Activated CD8-positive, alpha-beta memory T cell treated with anti-CD3 and anti-CD28 coated beads for 24 hours (primary cell): ENCODE measurements at places on chromosomes 2 and 18.

DNA sequence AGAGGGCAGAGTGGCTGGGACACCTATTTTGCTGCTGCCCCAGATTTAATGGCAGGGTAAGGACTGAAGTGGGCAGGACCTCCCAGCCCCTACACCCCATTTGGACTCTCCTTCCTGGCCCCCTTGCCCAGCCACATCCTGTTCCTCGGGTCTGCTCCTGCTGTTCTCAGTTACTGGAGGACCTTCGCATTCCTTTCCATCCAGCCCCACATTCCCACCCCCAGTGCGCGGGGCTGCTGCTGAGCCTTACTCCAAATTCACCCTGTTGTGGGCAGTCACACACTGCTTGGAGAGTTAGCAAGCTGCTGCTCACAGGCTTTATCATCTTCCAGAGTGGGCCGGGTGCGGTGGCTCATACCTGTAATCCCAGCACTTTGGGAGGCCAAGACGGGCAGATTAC is 75.2 kb upstream of the SLC14A2 start:
- no peak for DNase-seq

DNA sequence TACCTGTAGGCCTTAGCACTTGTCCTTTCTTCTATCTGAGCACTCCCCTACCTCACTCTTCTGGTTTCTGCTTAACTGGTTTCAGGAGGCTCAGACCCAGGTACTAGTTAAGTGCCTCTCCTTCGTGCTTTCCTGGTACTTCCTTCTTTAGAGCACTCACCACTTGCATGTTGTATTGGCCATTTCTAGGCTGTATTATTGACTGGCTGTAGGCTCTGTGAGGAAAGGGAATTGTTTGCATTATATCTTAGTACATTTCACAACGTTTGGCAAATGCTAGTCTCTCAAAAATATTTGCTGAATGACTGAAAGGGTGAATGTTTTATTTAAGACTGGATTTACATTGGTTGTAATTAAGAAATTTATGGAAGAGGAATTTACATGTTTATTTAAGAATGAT is 36.0 kb upstream of the SCN1A start:
- DNase-seq = no peak

GRCh38 chr2:96823198-96823597 is 7.1 kb downstream of the CNNM3 start:
- no peak for DNase-seq

- no peak for DNase-seq
Measured at GRCh38 chr2:185668710-185669109, 69.9 kb upstream of the FSIP2 start.
